ENCODE measurements at places on chromosomes 5 and 9.
A peak's percentile ranks its signal among the peaks of the same experiment; 100 is the strongest.

- no peak for DNase-seq
Measured at GRCh38 chr5:170137694-170138214, 32.1 kb downstream of the FOXI1 start.

- no peak for DNase-seq
Measured at GRCh38 chr9:78548670-78549069, 251.7 kb downstream of the PSAT1 start.

GRCh38 chr5:10192309-10192708, 57.4 kb downstream of the ATPSCKMT start:
- no peak for DNase-seq

DNA sequence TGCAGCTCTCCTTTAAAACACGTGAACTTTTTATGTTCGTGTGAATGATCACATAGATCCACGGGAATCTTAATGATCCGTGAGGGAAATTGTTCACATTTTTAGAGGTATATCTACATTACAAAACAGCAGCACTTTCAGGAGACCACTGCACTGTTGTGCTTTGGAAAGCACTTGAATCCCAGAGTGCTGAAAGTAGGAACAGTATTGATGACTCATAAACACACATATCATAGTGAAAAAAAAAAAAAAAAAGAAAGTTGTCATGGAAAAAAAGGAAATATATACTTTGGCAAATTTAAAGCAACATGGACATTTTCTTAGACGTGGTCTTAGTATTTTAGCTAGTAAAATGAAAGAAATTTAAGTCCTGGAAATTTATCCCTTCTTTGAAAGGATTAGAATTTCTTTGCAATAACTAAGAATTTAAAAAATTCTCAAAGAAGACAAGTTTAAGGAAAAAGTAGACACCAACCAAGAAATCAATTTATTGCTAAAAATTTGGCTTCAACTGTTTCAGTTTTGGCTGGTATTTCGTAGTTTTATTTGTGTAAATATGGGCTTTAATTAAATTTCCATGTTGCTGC, 55.4 kb downstream of the ADGRV1 start:
- no peak for DNase-seq

DNA sequence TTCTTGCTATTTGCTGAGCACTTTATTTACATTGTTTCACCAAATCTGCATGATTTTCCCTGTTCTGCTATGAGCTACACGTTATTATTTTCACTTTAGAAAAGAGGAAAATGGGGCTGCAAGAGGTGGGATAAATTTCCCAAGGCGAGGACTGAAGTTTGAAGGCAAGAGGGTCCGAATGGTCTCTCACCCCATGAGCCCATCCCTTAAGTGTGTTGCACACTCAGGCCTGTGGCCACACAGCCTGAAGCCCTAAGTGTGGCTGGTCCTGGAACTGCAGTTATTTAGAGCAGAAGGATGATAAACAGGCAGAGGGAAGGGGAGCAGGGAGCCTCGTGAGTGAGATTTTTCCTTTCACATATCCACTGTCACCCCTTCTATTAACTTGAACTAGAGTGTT, 7.8 kb downstream of the PDE8B start:
- DNase-seq = no peak

DNA sequence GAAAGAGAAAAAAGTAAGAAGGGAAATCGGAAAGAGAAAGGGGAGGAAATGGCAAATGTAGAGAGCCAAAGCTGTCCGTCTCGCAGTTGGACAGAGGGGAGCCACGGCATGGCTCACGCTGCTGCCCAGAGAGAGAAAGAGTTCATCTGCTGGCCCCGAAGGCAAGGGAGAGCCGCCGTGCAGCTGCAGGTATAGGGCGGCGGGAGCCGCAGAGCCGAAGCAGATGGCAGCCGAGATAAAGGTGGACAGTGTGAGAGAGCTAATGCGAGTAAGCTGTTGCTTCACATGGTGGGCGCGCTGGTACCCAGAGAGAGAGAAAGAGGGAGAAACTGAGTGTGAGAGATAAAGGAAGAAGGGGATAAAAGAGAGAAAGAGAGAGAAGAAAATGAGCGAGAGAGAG, 188.4 kb upstream of the PPP1R26 start:
- DNase-seq = no peak

GRCh38 chr5:67934976-67935375, 280.6 kb upstream of the PIK3R1 start:
- DNase-seq = no peak

DNA sequence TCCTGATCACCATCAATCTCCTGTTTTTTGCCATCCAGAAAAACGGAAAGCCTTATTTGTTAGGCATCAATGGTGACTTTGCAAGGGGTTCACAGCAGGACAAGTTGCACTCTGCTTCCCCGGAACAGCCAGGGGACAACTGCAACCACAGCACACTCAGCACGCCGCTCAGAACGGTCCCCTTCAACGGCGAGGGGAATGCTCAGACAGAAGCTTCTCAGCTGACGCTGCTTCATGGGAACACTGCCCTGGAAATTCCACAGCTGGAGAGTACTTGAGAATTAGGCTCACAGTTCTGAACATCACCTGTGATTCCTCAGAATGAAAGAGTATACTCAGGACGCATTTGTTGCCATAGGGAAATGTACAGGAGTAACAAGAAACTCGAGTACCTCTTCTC, 40.1 kb upstream of the PLPP6 start:
- DNase-seq = no peak

GRCh38 chr5:159456261-159456660, 126.0 kb upstream of the IL12B start:
- DNase-seq = no peak

DNA sequence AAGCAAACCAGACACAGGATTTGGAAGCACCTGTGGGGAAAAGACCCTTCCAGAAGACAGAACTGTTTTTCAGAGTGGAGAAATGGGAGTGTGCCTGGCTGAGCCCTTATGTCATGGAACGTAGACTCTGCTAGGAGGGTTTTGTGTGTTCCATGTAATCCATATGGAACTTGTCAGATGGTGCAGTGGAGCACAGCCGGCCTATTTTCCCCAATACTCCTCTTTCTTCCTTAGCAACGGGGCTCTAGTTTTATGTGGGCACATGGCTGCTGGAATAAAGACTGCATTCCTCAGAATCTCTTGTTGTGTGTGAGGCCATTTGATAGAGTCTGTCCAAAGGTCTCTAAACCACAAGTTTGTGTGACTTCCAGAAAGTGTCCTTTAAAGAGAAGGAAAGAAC, 284.0 kb downstream of the DRD1 start:
- no peak for DNase-seq

- no peak for DNase-seq
Measured at GRCh38 chr9:135036861-135037465, 50.5 kb upstream of the OLFM1 start.

GRCh38 chr9:136268735-136269134, 23.1 kb upstream of the QSOX2 start:
- DNase-seq = no peak

- DNase-seq = no peak
Measured at GRCh38 chr5:52856564-52856963, 68.8 kb downstream of the ITGA1 start.

- DNase-seq = peak; percentile 53
Measured at GRCh38 chr5:6582507-6583048, 50.3 kb downstream of the NSUN2 start.

GRCh38 chr5:77066823-77067442, 20.2 kb downstream of the ZBED3 start:
- DNase-seq = peak; percentile 66

GRCh38 chr9:24817756-24818155, 272.1 kb upstream of the IZUMO3 start:
- no peak for DNase-seq

- peak; percentile 79 for DNase-seq
Measured at GRCh38 chr9:127968700-127969383, 11.9 kb downstream of the EEIG1 start.

- no peak for DNase-seq
Measured at GRCh38 chr9:107895501-107896001, 406.0 kb upstream of the KLF4 start.

GRCh38 chr5:39376293-39376714, 12.0 kb upstream of the C9 start:
- no peak for DNase-seq

DNA sequence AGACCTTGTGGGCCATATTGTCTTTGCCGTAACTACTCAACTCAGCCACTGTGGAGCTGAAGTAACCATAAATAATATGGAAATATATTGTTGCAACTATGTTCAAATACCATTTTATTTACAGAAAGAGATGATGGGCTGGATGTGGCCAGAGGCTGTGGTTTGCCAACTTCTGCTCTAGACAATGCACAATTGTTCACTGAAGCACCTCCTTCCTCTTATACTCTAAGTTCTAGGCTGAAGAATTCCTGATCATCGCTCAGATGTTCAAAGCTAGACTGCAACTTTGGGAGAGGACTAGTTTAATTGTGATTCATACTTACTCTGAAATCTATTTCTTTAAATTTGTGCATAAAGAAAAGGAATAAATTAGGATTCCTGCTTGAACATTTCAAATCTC, 245.0 kb downstream of the TAF11L14 start:
- no peak for DNase-seq

DNA sequence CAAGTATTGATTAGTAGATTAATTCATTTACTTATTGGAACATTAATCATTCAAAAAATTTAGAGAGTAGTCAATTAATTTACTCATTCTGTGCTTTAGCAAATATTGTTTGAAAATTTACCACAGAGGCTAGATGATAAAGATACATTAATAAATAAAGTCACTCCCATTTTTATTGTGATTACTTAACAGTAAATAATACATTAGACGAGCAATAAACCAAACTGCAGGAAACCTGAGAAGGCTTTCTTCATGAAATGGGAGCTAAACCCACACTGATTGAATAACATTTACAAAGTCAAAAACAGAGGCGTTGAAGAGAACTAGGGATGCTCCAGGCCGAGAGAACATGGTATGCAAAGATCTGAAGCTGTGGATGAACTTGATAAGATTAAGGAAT, 38.8 kb upstream of the PRDM9 start:
- DNase-seq = no peak

- no peak for DNase-seq
Measured at GRCh38 chr5:143341807-143342570, 61.5 kb downstream of the NR3C1 start.

- peak; percentile 66 for DNase-seq
Measured at GRCh38 chr5:172293054-172293744, 9.6 kb upstream of the UBTD2 start.

DNA sequence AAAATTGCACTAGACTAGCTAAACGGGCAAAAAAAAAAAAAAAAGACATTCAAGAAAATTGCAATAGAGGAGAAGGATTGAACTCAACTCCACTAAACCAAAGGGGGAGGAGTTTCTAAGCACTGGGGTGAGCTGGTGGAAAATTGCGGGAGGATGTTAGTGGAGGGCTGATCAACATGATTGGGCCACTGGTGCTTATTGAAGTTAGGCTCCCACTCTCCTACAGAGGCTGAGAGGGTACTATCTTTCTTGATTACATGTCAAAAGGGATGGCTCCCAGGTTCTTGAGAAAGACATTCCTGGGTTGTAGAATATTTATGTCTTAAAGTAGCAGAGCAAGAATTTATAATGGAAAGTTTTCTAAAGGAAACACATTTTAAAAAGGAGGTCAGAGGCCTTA, 38.0 kb downstream of the CAMK4 start:
- DNase-seq = no peak

- no peak for DNase-seq
Measured at GRCh38 chr9:7363777-7364477, 435.7 kb downstream of the DMAC1 start.

DNA sequence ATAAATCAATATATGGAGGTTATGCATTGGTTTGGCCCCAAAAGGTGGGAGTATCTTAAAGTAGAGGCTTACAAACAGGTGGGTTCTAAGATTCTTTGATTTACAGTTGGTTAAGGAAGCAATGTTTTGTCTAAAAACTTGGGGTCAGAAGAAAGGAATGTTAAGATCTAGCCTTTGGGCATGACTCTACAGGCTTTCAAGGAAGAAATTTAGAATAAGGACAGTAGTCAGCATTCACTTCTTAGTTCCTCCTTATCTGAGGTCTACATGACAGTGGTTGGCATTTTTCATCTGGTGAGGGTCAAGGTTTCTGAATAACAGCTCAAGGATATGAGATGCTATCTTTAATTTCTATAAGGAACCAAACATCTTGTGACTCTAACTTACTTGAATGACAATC, 122.8 kb downstream of the CAMK4 start:
- DNase-seq = no peak

DNA sequence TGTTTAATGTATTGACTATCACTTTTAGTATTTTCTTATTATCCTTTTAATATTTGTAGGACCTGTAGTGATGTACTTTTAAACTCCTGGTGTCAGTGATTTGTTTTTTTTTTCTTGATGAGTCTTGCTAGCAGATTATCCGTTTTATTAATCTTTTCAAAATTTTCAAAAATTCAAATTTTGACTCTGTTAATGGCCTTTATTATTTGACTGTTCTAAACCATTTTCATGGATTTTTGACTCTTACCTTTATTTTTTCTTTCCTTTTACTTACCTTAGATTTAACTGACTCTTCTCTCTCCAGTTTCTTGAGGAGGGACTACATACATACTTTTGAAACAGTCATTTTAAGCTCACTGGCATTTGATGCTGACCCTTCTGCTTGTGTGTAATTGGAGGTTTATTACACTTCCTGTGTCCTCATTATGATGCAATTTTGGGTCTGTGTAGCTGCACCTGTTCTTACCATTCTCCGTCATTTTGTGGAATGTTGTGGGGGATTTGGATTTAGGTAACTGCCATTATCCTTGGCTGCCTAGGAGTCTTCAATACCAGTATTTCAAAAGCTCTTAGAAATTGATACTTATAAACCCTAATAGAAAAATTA, 32.0 kb upstream of the EXOC3 start:
- no peak for DNase-seq

DNA sequence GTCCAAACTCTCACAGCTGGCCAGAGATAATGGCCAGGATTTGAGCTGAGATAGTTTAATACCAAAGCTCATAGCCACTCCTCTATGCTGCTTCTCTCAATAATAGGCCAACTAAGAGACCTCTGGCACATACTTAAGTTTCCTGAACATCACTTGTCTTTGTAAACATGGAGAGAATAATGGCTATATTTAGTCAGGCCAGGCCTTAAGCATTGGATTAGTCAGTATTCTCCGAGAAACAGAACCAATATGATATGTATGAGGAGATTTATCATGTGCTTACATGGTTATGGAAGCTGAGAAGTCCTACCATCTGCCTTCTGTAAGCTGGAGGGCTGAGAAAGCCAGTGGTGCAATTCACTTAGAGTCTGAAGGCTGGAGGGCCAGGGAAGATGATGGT, 45.4 kb downstream of the CFAP95 start:
- DNase-seq = no peak

DNA sequence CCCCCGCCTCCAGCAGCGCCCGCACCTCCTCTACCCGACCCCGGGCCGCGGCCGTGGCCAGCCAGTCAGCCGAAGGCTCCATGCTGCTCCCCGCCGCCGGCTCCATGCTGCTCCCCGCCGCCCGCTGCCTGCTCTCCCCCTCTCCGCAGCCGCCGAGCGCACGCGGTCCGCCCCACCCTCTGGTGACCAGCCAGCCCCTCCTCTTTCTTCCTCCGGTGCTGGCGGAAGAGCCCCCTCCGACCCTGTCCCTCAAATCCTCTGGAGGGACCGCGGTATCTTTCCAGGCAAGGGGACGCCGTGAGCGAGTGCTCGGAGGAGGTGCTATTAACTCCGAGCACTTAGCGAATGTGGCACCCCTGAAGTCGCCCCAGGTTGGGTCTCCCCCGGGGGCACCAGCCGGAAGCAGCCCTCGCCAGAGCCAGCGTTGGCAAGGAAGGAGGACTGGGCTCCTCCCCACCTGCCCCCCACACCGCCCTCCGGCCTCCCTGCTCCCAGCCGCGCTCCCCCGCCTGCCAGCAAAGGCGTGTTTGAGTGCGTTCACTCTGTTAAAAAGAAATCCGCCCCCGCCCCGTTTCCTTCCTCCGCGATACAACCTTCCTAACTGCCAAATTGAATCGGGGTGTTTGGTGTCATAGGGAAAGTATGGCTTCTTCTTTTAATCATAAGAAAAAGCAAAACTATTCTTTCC, 19.3 kb downstream of the CDKN2A start:
- no peak for DNase-seq
